ENCODE measurements at places on chromosomes 12 and 14.

GRCh38 chr14:25259470-25259869, 209.5 kb upstream of the STXBP6 start:
- no peak for DNase-seq

DNA sequence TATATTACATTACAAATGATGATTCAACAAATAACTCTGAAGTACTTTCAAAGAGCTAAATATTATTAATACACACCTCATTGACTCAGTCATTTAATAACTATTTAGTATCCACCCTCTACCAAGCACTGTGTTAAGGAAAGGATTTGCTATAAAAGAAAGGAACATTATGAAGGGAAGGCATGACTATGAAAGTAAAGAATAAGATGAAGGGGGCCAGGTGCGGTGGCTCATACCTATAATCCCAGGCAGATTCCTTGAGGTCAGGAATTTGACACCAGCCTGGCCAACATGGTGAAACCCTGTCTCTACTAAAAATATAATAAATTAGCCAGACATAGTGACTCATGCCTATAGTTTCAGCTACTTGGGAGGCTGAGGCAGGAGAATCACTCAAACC, 107.9 kb downstream of the PLCZ1 start:
- no peak for DNase-seq

DNA sequence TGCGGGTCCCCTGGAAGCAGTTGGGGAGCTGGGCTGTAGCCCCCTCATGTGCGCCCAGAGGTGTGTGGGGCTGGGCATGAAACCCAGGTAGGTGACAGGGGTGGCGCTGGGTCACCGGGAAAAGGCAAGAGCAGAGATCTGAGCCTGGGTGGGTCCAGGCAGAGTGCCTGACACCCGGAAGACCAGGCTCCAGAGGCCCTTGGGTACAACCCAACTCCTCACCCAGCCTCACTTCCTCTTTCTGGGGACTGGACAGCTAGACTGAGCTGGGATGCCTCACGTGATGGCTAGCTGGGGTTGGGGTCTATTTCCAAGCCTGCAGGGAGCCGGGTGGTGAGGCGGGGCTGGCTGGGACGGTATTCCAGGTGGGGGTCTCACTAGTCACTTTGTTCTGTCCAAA, 16.3 kb upstream of the CYP46A1 start:
- DNase-seq, result no peak

GRCh38 chr12:88895634-88896033, 315.4 kb upstream of the KITLG start:
- DNase-seq, result no peak

- no peak for DNase-seq
Measured at GRCh38 chr12:5399266-5399665, 32.6 kb upstream of the NTF3 start.

DNA sequence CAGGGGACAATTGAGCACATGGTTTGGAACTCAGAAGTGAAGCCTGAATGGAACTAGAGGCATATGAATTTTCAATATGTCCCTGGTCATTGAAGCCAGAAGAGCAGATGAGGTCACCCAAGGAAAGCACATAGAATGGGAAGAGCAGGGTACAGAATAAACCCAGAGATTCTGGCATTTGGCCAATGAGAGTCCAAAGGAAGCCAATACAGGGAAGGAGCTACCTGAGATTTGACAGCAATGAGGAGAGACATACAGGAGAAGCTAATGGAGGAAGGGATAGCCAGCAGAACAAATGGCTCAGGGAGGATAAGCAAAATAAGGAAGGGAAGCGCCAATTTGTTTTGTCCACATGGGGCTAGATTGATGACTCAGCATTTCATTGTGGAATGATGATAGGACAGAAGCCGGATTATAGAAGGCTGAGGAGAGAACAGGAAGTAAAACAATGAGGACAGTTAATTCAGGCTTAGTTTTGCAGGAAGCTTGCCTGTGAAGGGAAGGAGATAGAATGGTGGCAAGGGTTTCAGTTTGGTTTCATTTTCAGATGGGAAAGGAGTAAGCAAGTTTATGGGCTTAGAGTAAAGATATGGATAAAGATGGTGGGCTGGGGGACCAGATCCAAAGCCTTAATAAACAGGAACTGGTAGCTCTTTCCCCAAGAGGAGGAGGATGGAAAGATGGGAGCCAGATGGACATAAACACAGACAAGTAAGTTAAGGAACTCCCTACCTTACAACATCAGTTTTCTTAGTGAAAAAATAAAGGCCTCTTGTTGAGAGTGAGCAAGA, 3.2 kb upstream of the SPTSSA start:
- DNase-seq, result no peak

DNA sequence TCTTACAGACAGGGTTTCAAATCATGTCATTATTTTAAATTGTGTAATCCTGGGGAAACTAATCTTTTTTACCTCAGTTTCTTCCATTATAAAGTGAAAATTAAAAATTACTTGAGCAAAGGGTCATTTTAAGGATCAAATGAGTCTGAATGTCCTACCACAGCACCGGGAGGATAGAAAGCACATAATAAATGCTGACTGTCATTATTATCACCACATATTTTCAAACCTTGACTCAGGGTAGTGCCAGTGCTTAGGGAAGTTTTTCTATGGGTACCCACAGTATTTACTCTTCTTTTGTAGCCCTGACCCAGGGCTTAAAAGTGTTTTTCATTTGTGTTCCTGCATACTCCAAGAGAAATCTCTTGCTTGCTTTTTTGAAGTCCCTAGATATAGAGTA, 60.5 kb downstream of the KCNMB4 start:
- no peak for DNase-seq

DNA sequence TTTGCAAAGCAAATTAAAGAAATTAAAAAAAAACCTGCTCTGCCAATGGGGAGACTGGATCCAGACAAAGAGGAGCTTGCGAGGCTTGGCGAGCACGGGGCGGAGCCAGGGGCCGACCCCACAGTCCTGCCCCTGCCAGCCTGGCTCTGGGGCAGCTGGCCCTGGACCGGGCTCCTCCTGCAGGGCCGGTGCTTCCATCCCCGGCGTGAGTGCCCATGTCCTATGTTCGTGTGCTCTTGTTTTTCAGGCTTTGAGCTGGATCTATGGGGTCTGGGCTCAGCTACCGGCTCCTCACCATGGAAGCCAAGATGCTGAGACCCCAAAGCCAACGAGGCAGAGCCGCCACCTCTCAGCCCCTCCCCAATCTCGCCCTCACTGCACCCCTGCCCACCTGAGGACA, 176.8 kb downstream of the KIF26A start:
- no peak for DNase-seq

DNA sequence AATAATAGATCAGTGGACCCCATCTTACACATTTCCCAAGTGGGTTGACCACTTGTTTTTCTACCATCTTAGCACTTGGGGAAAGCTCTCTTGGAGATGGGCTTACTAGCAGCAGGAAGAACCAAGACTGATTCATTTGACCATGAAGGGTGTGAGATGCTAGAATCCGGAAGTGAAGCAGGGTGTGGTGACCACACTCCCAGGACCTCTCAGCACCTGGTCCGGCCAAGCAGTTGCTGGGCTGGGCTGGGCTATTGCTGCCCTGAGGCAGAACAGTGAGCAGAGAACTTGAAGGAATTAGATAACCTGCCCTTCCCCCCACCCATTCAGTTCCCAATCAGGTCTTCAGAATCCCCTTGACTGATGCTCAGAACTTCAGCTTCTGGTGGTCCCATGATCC, 24.4 kb downstream of the ADCY6 start:
- peak; percentile 16 for DNase-seq

DNA sequence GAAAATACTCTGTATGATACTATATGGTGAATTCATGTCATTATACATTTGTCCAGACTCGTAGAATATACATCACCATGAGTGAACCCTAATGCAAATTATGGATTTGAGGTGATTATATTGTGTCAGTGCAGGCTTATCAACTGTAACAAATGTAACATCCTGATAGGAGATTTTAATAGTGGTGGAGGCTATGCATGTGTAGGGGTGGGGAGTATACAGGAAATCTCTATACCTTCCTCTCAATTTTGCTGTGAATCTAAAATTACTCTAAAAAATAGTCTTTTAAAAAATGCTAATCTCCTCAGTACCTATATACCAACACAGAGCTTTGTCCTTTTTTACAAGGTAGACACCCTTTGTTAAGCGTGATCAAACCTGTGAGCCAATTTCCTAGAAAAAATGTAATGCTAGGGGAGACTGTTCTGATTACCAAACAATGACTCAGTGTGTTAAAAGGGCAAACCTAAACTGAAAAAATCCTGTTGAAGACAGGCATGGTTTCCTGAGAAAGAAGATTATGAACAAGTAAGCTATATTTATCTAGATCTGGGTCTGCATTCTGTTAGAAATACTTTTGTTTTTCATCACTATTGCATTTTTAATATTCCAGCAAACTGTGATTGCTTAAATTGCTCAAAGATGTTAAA, 170.9 kb downstream of the DUSP6 start:
- DNase-seq, result peak; percentile 77

DNA sequence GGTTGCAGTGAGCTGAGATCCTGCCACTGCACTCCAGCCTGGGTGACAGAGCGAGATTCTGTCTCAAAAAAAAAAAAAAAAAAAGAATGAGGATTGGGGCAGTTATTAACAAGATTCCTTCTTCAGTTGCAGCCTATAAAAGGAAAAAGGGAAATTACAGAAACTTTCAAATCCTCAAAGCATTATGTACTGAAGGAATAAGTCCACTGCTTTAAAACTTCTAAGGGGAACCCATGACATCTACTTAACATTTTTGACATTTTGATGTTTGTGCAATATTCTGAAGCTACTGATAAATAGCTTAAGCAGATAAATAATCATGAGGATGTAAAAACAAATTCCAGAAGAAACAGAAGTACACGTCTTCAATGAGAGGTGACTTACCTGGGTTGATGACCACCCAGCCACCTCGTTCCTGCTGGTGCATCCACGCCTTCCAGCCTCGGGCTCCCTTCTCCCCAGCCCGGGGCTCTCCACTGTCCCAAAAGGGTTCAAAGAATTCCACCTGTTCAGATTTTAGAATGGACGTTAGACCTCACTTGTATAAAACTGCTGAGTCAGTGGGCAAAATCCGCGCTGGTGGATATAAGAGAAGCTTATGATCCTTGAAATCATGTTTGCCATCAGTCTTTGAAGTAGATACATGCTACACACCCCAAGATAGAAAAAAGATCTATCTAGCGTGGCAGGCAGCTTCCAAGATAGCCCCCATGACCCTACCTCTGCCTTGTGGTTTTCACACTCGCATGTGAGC, 33.7 kb downstream of the NRDE2 start:
- no peak for DNase-seq

DNA sequence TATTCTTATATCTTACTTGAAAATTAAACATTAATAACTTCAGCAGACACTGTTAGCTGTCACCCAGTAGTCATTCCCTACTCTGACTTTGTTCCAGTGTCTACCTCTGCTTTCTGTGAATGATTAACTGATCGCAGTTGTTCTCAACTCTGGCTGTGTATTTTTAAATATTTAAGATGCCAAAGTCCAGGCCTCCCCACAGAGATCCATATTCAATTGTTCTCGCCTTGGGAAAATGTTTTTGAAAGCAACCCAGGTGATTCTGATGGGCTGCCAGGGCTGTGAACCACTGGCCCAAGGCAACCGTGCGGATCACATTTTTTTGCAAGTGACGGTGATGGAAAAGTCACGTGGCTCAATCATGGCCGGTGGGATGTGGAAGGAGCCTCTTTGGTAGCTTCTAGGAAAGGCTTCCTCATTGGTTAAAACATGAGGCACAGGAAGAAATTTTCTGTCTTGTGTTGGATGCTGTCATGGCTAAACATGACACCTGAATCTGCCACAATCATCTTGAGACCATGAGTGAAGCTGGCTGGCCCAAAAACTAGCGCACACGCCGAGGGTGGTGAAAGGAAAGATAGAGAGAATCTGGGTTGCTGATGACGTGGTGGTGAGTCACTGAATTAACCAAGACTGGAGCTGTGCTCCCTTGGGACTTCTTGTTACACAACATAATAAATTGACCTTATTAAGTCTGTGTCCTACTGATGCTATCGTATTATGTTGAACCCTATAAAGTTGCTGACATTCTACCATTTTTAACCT, 37.2 kb downstream of the RDH12 start:
- peak; percentile 88 for DNase-seq

- no peak for DNase-seq
Measured at GRCh38 chr14:74596741-74597450, 15.1 kb downstream of the LTBP2 start.

- no peak for DNase-seq
Measured at GRCh38 chr14:104557086-104557485, 22.5 kb upstream of the C14orf180 start.

- DNase-seq, result no peak
Measured at GRCh38 chr12:110668480-110669192, 20.3 kb downstream of the HVCN1 start.

GRCh38 chr14:99571303-99571986, 32.6 kb downstream of the CCDC85C start:
- no peak for DNase-seq

- no peak for DNase-seq
Measured at GRCh38 chr12:111886662-111887545, 44.9 kb downstream of the MAPKAPK5 start.

- no peak for DNase-seq
Measured at GRCh38 chr12:117151403-117152031, 38.8 kb downstream of the FBXO21 start.

GRCh38 chr14:100296106-100296651, 10.1 kb downstream of the SLC25A29 start:
- no peak for DNase-seq

DNA sequence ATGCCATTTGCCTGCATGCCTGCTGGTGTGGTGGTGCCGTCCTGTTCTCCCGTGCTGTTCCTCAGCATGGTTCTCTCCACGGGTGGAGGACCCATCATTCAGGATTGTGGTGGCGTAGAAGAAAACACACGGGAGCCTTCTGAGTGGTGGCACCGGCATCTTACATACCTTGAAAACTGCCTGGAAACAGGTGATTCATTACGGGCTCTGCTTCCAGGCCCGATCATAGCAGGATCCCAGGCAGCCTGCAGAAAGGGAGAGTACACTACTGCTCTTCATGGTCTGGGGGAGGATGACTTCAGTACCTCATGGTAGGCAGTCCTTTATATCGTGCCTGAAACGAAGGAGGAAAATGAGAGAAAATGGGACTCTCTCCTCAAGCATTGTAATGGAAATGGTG, 66.6 kb upstream of the KCNA5 start:
- DNase-seq, result no peak

DNA sequence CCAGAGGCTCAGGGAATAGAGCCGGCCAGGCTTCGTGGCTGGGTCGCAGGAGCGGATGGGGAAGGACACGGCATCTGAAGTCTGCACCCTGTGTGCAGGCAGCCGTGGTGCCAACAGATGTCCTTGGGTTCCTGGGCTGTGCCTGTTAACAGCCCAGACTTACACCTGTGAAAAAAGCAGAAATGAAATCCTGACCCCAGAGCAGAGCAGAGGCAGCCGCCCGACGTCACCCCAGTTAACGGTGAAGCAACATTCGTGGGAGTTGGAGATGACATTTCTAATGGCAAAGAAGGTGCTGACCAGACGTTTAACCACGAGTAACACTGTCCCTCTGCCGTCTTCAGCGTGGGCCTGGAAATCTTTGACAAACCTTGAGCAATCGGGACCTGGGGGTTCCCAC, 200.3 kb upstream of the DIO3 start:
- DNase-seq, result no peak

- no peak for DNase-seq
Measured at GRCh38 chr14:26873362-26873960, 275.6 kb upstream of the NOVA1 start.

Measured in RWPE1 (cell line).